ENCODE measurements at places on chromosomes 12 and 14.

DNA sequence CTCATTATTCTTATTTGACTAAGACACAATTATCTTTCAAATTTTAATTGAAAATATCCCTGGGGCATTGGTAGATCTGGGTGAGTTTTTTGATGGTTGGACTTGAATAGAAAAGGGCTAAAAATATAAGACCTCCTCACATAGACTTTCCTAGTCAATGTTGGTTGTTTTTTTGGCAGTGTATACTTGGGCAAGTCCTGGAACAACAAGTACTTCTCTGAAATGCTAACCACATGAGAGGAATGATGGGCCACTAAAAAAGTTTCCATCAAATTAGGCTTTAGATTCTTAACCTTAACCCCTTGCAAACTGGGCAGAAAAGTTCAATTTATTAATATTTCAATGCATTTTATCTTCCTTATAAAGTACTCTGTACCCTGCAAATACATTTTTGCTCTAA, 97.6 kb downstream of the FGD4 start:
- DNase-seq, result no peak

- DNase-seq, result no peak
These were observed 38.8 kb upstream of the TMCC3 start for GRCh38 chr12:94689002-94689645.

DNA sequence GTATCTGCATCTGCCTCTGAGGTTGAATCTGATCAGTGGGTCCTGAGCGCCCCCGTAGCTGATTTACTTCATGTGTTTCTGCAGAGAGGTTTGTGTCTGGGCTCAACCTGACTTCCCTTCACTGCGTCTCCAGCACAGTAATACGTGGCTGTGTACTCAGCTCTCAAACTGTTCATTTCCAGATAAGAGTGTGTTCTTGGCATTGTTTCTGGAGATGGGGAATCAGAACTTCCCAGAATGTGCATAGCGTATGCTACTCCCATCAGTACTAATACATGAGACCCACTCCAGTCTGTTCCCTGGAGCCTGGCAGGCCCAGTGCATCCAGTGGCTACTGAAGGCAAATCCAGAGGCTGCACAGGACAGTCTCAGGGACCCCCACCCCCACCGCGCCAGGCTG, 1297.2 kb downstream of the TMEM121 start:
- no peak for DNase-seq

DNA sequence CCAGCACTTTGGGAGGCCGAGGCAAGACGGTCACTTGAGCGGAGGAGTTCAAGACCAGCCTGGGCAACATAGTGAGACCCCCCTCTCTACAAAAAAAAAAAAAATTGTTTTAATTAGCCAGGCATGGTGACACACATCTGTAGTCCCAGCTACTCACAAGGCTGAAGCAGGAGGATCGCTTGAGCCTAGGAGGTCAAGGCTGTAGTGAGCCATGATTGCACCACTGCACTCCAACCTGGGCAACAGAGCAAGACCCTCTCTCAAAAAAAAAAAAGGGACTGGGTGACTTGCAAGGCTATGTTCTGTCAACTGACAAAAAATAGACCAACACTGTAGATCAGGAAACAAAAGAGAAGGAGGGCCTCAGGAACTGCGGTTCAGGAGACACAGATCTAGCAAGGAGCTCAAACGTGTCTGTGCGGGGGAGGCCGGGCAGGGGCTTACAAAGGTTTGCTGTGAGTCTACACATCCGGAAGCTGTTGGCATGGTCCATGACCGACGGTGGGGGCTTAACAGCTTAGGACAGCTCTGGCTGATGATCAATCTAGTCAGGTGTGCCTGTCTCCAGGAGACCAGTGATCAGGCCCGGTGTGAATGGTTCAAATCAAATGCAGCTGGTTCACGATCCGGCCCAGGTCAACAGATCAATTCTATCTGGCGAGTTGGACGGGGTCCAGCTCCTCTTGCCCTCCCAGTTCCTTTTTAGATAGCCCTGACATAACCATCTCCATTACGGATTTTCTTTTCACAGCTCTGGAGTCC, 31.7 kb upstream of the INF2 start:
- no peak for DNase-seq

- no peak for DNase-seq
These were observed 43.2 kb downstream of the CCDC88C start for GRCh38 chr14:91374287-91374878.

Data from activated T-helper 1 cell treated with anti-CD3 and anti-CD28 coated beads, Interleukin-2, amount 50 U/mL, for 16 hours (primary cell).